COR-L47 (cell line): ENCODE measurements at places on chromosomes 12 and 14.

- DNase-seq = no peak
Observed at GRCh38 chr12:58502841-58503240, 417.5 kb downstream of the LRIG3 start.

DNA sequence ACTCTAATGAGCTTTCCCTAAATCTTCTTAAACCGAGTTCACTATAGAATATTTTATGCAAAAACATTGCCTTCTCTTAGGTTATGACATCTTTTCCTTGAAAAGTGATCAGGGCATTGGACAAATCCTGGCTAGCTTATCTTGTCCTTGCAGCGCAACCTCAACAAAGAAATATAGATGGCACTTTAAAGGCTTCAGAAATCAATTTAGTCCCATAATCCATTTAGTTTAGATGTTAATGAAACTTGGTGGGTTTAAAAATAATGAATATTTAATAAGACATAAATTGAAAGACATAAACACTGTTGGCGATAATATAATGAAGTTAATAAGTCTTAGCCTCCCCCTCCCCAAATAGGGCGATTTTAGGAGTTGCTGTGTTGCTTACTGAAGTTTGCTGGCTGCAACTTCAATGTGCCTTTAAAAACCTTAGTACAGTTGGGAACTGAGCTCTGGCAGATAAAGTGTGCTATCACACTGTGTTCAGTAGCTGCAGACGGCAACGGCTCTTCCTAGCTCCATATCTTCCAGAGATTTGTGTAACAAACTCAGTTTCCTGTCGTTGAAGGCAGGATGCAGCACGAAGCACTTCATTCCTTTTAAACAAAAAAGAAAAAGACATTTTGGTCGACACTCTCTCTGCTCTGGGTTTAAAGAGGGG is 19.5 kb downstream of the PLXNC1 start:
- DNase-seq = no peak

DNA sequence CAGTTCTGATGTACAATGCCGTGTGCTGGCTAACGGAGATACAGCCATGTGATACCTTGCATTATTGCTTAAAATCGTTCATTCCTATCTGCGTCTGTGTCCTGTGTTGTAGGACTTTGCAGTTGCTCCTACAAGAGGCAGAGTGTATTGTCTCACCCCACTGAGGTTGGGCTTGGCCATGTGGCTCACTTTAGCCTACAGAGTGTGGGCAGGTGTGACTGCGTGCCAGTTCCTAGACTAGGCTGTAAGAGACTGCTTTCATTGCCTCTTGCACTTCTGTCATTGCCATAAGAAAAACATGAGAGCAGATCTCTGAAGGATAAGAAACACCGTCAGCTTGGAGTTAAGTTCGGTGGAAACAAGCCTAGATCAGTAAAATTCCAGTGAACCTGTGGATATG is 197.7 kb upstream of the CRY1 start:
- no peak for DNase-seq

GRCh38 chr14:105941226-105942166 is 415.1 kb downstream of the TMEM121 start:
- DNase-seq = no peak

DNA sequence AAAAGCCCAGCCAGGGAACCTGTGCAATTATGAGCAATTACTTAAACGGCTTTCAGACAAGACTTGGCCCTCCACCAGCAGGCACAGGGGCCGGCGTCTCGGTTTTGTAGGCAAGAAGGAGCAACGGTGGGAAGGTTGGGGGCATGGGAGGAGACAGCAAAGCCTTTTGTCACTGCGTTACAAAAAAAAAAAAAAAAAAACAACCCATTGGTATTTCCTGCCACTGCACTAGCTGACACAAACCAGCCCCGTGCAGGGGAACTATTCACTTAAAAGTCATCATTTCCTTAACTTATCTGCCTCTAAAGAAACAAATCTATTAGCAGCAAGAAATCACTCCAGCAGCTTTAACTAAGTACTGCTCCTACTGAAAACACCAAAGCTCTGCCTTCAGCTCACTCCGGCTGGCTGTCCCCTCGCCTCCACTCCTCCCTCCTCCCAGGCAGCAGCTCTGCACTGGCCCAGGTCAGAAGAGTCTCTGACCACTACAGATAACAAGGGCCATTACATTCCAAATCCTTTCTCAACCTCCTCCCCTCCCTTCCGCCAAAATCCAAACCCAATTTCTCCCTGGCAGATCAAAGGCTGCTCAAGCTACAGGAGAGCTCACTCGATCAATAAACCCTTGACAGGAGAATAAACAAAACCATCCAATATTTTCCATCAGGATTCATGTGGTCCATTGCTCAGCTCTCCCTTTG is 105.2 kb upstream of the CDKN3 start:
- peak; percentile 51 for DNase-seq

- DNase-seq = peak; percentile 94
Observed at GRCh38 chr14:94342334-94342934, 19.3 kb upstream of the SERPINA6 start.

DNA sequence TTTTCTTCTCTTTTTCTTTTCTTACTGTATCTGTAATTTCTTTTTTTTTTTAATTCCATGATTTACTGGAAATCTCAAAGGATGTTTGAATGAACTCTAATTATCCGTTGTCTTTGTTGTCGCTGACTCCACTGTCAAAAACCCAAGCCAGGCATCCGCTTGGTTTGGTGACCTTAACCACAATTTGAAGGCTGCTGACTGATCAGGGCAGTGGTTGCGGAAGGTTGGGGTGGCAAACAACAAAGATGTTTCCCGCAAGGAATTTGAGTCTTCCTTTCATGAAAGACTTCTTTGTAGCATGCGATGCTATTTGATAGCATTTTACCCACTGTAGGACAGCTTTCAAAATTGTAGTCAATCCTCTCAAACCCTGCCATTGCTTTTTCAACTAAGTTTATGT is 1013.8 kb downstream of the DIO2 start:
- DNase-seq = no peak

DNA sequence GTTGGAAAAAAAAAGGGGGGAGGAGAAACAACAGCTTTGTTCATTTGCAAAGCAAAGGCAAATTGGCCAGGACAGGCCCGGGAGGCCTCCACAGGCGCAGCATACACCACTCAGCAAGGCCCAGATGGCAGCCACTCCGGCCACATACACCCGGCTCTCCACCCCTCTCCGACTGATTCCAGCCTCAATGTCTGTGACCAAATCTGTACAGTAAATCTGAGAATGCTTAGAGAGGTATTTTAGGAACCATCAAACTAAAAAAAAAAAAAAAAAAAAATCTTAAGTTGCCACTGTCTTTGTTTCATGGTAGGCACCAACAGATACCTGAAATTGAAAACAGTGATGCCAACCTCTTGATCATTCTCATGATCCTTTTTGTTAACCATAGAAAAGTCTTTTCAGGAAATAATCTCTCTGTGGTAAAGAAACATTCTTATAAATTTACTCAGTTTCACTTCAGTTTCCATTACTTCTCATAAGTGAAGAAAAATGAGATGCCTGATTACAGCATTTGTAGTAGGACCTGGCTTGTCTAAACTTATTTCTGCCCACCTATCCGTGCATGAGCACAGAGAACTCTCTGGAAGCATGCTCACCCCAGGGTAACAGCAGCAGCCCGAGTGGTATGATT is 20.2 kb downstream of the VPS37B start:
- no peak for DNase-seq

- DNase-seq = no peak
Observed at GRCh38 chr12:104682790-104683279, 226.1 kb downstream of the CHST11 start.

DNA sequence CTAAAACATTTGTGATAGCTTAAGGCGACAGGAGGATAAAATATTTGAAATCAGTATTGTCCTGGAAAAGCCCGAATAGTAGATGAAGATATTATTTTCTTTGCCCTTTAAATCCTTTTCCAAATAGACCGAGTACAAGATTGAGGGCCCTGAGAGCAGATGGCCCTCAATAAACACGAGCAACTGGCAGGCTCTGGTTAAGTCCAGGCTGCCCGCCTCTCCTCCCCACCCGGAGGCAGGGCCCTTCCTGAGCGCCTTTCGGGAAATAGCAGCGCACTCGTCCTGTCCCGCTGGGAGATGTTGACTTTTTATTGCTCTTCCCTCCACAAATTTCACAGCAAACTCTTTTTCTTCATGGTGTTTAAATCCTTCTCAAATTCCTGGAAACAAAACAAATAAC is 50.8 kb upstream of the MAX start:
- DNase-seq = no peak

GRCh38 chr14:81589381-81590065 is 55.9 kb upstream of the SEL1L start:
- DNase-seq = no peak

DNA sequence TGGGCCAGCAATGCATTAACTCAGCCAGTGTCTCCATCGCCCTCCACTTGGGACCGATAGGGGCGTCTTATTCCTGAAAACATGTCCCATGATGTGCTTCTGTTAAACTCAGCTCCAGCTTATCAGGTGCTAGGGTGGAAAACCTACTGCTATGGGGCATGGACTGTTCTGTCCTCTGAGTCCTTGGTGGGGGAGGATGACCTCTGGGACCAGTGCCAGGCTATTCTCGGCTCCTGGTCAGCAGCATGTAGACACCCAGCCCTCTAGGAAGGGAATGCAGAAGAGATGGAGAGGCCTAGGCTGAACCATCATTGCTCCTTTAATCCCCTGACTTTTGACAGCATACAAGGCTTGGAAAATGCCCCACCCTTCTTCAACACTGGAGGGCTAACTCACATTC is 486.2 kb downstream of the MED13L start:
- DNase-seq = no peak

DNA sequence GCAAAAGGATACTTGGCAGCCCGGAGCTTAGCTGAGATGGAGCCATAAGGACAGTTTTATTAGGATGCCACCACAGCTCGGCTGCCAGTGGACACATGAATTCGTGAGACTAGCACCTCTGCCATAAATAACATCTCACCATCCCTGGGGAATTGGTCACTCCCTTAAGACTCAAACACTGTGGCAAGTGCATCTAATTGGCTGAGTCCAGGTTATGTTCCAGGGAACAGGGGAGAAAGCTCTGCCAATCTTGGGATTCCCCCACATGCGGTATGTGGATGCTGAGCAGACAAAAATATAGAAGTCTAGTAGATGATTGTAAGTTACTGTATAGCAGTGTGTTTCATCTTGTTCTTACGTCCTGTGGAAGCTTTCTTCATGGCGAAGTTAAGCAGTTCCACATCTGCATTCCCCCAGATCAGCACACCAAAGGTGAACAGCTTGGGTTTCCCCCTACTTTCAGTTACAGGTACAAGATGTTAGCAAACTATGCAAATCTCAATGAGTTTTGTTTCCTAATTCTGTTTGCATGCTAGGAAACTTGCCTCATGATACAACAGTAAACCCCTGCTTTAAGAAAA is 131.1 kb downstream of the ETV6 start:
- no peak for DNase-seq

DNA sequence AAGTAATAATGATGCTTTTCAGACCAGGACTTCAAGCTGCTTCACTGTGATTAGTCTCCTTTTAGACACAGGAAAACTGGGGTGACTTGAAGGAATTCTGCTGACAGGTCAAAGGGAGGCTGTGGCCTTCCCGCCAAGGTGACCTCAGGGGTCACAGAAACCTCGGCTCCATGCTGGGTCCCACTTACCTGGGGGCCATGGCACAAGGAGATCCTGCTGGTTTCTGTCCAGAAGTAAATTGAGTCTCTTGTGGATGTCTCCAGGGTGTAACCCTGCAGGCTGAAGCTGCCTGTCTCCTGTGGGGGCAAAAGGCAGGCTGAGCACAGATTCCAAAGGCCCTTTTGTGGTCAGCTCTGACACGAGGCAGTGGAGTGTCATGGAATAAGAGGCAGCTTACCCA is 138.7 kb upstream of the MED13L start:
- DNase-seq = no peak

DNA sequence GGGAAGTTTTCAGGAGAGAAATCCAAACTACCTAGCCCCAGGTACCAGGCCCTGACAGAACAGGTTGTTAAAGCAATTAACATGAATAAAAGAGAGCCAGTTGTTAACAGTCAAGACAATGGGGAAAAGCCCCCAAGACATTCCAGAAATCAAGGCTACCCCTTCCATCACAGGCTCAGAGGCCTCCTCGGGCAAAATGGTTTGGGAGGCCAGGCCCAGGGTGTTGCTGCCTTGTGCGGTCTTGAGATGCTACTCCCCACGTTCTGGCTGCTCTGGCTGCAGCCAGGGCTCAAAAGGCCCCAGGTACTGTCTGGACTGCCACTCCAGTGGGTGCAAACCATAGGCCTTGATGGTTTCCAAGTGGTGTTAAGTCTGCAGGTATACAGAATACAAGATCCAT is 7.0 kb downstream of the CRY1 start:
- DNase-seq = no peak

DNA sequence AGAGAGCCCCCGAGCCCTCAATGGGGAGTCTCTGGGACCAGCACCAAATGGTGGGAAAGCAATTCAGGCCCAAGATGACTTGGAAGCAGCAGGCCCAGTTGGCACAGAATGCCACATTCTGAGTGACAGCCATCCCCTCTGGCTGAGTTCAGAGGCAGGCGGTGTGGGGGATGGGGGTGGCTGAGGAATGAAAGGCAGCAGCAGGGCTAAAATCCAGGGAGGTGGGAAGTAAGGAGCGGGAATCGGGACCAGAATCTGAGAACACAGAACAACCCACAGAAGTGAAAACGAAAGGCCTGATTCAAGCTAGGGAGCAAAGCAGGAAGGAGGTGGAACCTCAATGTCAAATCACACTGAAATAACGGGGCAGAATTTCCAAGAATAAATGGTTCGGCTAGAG is 171.2 kb downstream of the CALM1 start:
- DNase-seq = no peak

GRCh38 chr14:102806447-102806846 is 29.2 kb downstream of the TRAF3 start:
- no peak for DNase-seq

DNA sequence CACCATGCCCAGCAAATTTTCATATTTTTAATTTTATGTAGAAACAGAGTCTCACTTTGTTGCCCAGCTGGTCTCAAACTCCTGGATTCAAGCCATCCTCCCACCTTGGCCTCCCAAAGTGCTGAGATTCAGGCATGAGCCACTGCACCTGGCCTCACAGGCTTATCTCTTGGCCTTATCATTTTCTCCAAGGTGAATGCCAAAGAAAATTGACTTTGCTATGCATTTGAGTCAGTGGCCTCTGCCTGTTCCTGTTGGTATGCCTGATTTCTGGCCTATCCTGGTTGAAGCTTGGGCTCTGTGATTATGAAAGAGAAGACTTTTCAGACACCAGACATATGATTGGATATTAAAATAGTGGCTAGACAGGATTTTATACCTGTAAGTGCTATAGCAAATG is 34.2 kb downstream of the MANSC1 start:
- DNase-seq = no peak

DNA sequence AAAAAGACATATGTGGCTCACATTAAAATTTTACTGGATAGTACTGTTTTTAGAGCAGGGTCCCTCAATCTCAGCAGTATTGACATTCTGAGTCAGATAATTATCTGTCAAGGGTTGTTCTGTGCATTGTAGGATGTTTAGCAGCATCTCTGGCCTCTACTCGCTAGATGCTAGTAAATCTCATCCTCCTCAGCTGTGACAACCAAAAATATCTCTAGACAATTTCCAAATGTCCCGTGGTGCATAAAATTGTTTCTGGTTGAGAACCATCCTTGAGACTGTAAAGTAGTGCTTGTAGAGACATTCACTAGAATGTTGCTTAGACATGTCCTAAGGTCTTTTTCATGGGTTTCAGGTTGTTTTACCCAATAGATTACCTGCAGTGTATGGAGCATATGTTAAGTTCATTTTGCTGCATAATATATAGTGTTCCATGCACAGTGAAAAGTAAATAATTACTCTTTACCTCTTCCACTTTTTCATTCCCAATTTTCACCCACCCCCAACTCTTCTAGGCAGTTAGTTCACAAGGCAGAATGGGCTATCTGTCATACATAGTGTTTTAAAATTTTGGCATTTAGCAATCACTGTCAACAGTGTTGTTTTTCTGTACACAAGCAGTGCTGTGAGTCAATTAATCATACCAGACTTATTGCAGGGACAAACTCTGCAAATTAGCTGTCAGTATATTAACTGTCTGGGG is 200.2 kb upstream of the SLC38A2 start:
- no peak for DNase-seq
